ENCODE measurements at places on chromosomes 2 and 18. TPM values are rescaled to one million over a fixed set of nuclear protein-coding genes. Genes with fewer than 3 reads are reported as not detected.
A peak's percentile ranks its signal among the peaks of the same experiment; 100 is the strongest.

DNA sequence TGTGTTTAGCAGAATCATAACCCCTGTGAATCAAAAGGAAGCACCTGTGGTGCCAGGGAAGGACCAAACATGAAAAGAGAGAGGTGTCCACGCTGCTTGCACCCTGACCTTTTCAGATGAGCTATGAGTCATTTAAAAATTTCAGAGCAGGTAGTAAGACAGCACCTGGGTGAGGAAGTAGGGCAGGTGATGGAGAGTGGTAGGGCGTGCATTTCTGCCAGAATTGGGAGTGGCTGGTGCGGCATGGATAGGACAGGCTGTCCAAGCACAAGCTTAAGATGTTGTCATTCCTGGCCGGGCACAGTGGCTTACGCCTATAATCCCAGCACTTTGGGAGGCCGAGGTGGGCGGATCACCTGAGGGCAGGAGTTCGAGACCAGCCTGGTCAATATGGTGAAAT is 36.8 kb downstream of the NPAS2 start:
- DNase-seq, result no peak

The TANC1 gene
- total RNA-seq, result 29.8 TPM

GRCh38 chr2:132923787-132924186 is 253.8 kb upstream of the LYPD1 start:
- DNase-seq, result no peak

DNA sequence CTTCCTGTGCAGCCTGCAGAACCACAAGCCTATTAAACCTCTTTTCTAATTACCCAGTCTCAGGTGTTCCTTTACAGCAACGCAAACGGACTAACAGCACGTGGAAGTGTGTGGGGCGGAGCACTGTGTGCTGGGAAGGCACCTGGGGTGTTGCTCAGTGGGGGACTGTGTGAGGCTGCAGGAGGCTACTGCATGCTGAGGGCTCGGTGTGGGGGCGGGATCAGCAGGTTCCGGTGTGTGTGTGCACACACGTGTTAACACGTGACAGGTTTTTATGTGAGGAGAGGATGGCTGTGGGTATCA is 58.9 kb downstream of the ANKMY1 start:
- DNase-seq, result no peak

The FAM110C gene
- 4.2 TPM for total RNA-seq

The LCT gene
- 0.19 TPM for total RNA-seq

The PLGLB1 gene
- total RNA-seq, result 8.6 TPM

The MRPL33 gene
- total RNA-seq, result 59.7 TPM

GRCh38 chr2:166230724-166231070 is 102.9 kb upstream of the SCN1A start:
- no peak for DNase-seq

DNA sequence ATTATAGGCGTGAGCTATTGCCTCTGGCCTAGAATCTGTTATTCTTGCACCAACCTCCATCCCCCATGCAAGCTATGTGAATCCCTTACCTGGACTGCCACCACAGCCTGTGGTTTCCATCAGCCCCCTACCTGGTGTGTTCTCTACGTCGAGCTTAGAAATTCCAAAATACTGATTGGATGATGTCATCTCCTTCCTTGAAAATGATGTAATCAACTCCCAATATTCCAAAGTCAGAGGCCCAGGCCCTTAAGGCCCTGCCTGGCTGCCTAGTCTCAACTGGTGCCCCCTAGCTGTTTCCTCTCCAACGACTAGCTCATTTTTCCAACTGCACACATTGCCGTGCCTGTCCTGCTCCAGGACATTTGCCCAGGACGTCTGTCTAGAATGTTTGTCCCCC is 41.3 kb upstream of the GBX2 start:
- DNase-seq, result no peak

- DNase-seq, result no peak
Measured at GRCh38 chr18:58770601-58771000, 94.1 kb upstream of the ZNF532 start.

GRCh38 chr18:57150828-57151227 is 3.9 kb downstream of the BOD1L2 start:
- DNase-seq, result peak; percentile 26

GRCh38 chr2:104849618-104850141 is 4.2 kb upstream of the POU3F3 start:
- DNase-seq, result no peak

All from progenitor cell of endocrine pancreas (in vitro differentiated cells).